ENCODE measurements at places on chromosomes 2 and 18.
A peak's percentile ranks its signal among the peaks of the same experiment; 100 is the strongest.

DNA sequence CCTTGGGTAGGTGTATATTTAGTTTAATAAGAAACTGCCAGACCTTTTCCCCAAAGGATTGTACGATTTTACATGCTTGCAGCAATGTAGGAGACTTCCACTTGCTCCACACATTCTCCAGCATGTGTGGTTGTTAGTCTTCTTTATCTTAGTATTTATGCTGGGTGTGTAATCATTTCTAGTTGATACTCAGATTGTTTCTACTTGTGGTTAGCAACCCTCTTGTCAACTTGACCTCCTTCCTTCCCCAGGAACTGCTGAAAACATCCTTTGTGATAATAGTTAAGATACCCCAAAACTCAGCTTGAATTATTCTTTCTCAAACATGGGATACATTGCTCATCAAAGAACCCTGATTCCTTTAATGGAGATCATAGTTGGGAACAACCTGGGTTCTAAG lies 37.2 kb upstream of the CYBRD1 start:
- DNase-seq: no peak

DNA sequence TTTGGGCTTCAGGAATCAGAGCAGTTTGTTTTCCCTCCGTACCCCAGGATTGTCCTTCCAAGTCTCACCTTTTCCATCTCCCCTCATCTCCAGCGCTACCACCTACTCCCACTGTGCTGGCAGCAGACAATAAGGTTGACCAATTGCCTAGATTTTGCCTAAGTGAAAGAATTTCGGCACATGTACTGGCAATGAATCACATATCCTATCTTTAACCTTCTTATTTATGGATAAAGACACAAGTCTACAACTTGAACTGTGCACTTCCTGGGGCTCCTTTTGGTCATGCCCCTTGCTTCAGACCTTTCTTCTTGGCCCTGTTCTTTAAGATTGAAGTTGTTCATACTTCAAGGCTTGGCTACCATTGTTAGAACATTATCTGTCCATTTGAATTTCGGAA lies 71.4 kb downstream of the KCMF1 start:
- DNase-seq: no peak

- no peak for DNase-seq
Observed at GRCh38 chr2:86194751-86195054, 559 bp downstream of the IMMT start.

DNA sequence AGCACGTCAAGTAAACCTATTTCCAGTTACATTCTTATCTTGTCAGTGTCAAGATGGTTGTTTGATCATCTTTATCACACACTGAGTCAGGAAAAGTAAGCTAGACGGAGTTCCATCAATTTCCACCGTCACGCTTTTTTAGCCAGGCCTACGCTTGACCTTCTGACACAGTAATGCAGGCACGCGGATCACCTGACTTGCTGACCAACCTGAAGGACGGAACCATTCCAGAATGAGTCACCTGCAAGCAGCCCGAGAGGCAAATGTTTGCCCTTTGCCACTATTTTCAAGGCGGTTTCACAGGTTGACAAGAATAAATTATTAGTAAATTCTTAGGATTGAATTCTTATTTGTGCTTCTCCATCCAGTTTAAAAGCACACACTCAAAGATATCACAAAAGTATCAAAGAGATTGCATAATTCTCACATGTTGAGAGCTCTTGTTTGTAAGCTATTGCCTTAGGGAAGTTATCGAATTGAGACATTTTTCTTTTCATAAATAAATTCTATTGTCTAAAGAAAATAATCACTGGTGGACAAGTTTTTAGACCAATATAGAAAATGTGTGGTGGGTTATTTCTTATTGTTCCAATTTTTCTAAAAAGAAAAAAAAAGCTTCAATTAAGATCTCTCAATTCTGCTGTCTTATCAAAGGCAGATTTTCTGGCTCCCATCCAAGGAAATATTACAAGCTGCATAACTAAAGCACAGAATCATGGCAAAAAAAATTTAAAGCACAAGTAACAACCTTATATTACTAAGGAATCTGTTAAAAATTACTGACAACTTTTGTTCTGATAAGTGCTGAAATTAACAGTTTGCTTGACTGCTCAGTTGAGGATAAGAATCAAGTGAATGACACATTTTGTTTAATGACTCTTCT lies 31.9 kb downstream of the UXS1 start:
- no peak for DNase-seq

DNA sequence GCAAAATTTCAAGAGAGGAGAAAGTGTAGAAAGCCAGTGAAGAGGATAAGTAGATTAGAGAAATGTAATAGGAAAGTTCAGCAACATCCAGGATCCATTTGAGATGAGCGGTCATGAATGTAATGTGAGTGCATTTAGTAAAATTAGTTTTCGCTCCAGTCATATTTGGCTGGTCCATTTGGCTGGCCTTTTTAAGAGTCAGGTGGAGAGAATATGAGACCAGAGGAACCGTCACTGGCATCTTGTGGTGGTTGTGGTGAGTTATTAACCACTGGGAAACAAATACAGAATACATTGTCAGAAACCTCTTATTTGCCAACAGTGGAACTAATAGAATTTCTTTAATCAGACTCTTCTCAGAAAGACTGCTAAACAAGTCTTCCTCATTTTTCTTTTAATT lies 1064.3 kb upstream of the CDH2 start:
- no peak for DNase-seq

DNA sequence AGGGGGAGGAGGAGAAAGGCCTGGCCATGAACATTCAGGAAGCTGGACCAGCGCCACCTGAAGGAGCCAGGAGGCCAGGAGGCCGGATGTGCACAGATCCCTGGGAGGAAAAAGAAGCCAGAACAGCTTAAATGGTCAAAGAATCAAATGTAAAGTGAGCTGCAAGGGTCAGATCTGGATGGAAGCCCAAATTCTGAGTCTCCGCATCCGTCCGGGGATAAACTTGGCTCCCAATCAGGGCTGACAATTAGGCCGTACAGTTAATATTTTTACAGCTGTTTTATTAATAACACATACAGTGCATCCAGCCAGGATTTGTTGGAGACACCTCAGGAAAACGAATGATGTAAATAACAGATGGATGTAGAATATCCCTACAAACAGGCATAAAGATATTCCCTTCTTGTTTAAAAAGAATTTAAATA lies 495.1 kb upstream of the TCF4 start:
- no peak for DNase-seq

- DNase-seq: no peak
Observed at GRCh38 chr18:21366896-21367295, 124.9 kb downstream of the GREB1L start.

DNA sequence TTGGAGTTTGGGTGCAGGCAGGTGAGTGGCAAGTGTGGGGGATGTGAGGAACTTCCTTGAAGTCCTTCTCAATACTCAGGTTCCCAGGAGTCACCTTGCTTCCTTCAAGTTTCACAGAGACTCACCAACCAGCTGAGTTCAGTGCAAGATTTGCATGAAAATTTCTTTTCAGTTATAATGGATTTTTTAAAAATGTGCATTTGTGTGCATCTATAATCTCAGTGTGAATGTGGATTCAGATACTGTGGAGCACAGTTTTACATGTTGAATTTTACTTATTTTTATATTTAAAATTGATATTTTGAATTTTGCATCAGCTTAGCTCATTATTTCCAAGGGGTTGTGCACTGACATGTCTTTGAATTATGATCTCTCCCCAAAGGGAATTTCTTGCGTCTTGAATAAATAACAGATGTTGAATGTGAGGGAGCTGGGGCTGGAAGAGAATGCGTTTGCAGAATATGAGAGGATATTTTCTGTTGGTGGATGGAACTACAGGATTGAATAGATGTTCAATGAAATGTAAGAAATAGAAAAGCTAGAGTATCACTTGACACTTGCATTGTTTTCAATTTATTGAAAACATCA lies 184.3 kb downstream of the RPRM start:
- no peak for DNase-seq

GRCh38 chr2:231425811-231426703 lies 30.5 kb downstream of the B3GNT7 start:
- no peak for DNase-seq

DNA sequence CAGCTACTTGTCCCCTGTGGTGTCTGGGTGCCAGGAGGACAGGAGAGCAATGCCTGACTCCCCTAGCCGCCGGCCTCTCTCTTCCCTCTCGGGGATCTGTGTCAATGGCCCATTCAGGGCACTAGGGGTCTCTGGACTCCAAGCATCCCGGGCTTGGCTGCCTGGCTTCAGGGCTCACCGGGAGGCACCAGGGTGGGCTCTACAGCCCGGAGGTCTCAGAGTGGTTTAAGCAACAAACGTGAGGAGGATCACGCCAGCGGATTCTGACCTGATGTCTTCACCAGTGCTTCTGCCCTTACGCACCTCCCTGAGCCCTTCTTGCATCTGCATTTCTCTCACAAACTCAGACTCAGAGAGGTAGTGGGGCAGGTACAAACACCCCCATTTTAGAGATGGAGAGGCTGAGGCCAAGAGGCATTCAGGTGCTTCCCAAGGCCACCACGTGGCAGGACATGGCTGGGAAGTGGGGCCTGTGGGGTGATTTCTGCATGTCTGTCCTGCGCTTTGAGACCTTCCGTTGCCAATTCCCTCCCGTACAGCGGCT lies 243.0 kb downstream of the CELF4 start:
- no peak for DNase-seq

DNA sequence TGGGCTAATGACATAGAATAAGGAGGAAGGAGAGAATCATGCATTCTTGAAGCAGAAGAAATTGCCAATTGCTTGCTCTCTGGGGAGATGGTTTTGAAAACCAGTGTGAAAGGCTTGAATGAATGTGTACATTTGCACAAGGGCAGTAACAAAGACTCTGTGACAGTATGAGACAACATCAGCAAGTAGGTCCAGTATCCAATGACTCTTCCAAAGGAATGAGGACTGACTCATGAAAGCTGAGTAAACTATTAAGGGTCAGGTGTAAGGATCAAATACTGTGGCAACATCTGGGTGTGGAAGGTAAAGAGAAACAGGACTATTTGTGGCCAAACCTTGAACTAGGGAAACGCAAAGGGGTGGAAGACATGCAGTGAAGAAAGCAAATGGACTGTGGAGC lies 886.0 kb upstream of the CHAC2 start:
- no peak for DNase-seq

- DNase-seq: no peak
Observed at GRCh38 chr2:131015764-131016163, 77.5 kb downstream of the FAM168B start.

GRCh38 chr2:23390152-23390551 lies 5.2 kb downstream of the KLHL29 start:
- no peak for DNase-seq

GRCh38 chr2:86157009-86157556 lies 38.2 kb downstream of the IMMT start:
- DNase-seq: no peak

GRCh38 chr2:12732651-12733050 lies 15.9 kb downstream of the TRIB2 start:
- no peak for DNase-seq

DNA sequence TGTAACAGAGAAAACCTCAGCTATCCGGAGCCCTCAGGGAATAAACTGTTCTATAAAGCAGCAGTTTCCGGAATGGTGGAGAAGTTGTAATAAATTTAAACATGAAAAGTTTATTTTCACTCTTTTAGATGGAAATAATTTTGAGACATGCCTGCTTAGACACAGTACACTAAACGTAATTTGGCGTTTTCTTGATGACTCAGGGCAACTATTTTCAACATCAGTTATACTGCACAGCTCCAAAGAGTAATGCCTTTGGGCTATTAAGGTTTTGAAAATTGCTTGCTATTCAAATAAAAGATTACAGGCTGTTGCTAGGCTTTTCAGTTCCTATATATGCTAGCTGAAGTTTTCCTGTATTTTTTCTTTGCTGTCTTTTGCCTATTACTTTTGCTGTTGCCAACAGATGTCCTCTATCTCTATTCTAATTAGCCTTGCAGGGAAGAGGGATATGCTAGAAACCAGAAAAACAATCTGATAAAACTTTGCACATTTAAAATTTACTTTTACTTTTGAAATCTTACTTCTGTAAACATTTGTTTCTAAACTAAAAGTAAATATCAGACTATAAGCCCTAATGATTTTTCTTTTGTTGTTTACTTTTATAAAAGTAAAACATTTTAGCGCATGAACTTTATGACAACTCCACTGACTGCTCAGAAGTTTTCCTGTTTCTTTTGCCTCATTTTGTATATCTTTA lies 113.4 kb upstream of the WDSUB1 start:
- peak; percentile 53 for DNase-seq

GRCh38 chr2:208360259-208361076 lies 46.1 kb upstream of the PTH2R start:
- no peak for DNase-seq

DNA sequence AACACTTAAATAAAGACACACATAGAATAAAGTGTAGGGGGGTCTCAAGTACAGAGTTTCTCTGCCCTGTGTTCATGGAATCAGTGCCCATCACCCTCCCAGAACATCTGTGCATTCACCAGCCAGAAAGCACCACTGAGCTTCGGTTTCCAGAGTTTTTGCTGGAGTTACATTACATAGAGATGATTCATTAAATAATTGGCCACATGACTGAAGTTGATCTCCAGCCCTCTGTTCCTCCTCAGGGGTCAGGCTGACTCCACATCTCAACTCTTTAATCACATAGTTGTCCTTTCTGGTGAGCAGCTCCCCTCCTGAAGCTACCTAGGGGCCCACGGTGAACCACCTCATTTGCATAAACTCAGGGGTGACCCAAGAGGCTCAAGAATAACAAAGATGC lies 129.8 kb downstream of the METTL4 start:
- DNase-seq: no peak

DNA sequence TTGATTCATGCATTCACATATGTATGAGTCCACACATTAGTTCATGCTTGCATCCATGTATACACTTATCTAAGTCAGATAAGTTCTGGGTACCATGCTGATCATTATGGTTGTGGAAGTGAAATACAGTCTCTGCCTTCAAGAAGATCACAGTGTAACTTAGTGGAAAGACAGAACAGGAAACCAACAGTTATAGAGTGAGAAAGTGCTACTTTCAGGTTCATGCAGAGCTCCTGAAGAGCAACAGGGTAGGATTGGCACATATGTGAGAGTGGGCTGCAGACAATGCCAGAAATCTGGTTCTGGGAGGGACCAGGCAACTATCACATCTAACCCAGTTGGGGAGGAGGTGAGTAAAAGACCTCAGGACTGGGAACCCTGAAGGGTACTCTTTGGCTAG lies 35.4 kb upstream of the PGAP1 start:
- DNase-seq: no peak

- no peak for DNase-seq
Observed at GRCh38 chr2:74039611-74040010, 54.9 kb downstream of the TET3 start.

DNA sequence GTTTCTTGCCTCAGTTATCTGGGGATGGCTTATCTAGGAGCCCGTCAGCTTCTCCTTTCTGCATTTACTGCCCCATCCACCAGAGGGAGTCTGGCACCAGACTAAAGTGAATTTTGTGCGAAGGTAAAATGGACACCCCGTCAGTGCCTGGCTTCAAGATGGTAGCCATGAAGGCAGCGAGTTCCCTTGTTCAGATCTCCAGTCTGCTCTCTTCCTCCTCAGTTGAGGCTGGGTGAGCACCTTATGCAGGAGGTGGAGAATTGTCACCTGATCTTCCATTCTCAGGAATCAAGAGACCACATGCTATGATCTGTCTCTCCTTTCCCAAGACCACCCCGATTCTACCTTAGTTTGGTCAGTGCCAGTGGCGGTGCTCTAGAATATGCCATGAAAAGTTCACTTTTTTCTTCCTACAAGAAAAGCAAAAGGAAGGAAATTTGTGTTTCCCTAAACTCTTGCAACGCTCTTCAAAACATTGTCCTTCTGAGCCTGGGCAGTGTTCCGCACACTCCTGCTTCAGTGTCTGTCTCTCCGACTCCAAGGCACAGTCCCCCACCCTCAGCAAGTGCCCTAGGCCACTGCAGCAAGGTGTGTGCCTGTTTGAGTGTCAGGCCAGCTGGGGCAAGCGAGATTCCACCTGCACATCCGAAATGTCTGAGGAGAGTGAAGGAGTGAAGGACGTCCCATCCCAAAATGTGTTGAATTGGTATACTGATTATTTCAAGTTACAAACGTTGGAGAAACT lies 168.6 kb downstream of the SS18 start:
- DNase-seq: no peak

All from AG09309 (cell line).